Fibroblast of skin of right biceps (primary cell): ENCODE measurements at places on chromosomes 2 and 18.
A peak's percentile ranks its signal among the peaks of the same experiment; 100 is the strongest.

- DNase-seq: no peak
Observed at GRCh38 chr2:98518101-98518500, 73.4 kb downstream of the INPP4A start.

DNA sequence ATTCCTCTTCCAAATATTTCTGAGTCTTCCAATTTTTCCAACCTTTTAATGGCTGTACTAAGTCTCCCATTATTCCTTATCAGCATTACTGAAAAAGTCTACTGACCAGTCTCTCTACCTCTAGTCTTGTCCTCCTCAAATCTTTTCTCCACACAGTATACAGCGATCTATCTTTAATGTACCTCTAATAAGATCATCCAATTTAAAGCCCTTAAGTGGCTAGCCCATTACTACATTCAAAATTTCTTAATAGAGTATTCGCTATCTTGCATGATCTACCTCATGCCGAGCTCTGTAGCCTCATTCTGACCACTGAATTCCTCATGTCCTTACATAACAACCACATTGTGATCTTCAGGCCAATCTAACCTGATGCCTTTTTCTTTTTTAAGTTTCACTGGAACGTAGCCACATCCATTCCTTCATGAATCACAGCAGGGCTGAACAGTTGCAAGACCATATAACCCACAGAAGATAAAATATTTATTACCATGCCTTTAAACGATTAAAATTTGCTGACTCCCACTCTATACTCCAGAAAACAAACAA lies 57.9 kb downstream of the SLC66A3 start:
- peak; percentile 64 for DNase-seq

DNA sequence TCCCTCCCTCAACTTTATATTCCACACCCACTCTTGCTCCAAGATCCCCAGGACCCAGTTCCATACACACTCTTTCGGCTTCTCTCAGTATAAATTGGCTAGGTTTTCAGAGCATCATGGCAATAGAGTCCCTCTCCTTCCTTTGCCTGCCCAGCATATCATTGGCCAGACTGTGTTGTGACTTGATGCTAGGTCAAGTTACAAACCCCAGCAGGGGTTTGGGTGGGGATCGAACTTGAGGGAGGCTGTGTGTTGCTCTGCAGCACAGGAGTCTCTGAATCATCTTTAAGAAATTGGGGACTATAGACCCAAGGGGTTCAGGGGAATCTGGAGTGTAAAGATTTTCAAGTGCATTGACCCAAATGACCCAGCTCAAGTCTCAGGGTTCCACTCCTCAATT lies 477.5 kb upstream of the MEIS1 start:
- DNase-seq: no peak

DNA sequence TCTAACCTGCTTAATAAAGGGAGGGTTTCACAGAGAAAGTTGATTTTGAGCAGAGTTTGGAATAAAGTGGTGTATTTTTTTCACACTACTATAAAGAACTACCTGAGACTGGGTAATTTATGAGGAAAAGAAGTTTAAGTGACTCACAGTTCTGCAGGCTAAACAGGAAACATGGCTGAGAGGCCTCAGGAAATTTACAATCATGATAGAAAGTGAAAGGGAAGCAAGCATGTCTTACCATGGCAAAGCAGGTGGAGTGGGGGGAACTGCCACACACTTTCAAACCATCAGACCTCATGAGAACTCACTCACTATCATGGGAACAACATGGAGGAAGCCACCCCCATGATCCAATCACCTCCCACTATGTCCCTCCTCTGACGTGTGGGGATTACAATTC lies 546.7 kb downstream of the EPHA4 start:
- DNase-seq: no peak

- no peak for DNase-seq
Observed at GRCh38 chr18:48802543-48803290, 148.0 kb downstream of the SMAD7 start.

DNA sequence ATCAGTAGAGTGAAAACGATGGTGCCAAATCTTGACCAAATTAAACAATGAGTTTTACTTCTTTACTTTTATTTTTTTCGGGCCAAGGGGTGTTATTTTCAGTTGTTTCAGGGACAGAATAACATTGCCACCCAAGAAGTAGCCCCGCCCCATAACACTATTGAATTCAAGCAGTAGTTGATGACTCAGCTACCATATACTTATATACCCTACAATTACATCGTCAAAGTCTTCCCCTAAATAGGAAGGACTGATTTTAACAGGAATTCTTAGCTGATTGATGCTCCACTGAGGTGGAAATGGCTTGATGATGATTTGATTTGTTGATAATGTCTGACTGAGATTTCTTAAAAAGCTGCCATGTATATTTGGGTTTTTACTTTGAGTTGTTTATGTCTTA lies 24.7 kb downstream of the LYPD6B start:
- no peak for DNase-seq

- peak; percentile 21 for DNase-seq
Observed at GRCh38 chr2:32422133-32422532, 65.3 kb downstream of the BIRC6 start.

- peak; percentile 84 for DNase-seq
Observed at GRCh38 chr2:112836695-112837117, at the start of gene IL1B. Gene IL1B, minus strand, starts transcription at chr2:112836779. Its CDS starts 550 bp downstream, at chr2:112836229.

DNA sequence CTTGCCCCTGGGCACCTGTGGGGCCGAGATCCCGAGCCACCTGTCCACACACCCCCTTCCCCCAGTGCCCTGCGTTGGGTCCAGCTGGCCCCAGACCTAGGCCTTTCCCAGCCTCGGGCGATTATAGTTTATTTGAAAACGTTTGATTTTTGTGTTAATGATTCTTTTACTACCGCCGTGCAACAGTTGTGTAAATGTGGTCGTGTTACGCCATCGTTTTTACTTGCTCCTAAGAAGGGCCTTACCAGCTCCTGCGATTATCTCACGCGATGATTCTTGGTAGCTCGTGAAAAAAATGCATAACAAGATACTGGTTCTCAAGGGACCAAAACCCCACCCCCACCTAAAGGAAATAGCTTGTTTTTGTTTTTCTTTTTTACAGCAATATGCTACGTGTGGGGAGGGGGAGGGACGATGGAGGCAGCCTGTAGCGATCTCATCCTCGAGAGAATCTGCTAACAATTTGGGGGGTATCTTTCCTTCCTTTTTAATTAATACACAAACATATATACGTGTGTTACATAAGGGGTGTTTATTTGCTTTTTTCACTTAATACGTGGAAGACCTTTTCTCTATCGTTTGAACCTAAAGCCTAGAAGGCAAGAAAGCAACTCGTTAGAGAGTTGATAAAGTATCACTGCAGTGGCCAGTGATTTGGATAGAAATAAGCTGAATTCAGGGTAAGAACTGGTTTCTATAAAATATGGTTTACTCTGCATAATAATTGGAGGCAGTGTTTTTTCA lies 1.0 kb downstream of the ZDBF2 start:
- peak; percentile 36 for DNase-seq

DNA sequence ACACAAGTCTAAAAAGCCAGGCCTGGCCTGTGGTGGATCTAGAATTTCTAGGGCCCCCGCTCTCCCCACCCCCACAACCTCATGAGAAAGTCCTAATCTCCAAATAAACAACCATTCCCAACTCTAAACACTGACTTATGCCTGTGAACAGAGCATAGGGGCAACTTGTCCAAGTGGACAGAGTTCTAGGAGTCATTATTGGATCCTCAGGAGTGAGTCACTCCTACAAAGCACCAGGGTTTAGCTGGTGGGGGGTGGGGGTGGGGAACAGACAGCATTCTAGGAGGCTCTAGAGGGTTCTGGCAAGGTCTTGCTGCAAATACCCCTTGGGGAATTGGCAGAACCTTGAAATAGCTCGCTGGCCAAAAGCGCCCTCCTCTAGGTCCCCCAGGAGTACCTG lies 83.3 kb downstream of the ZCCHC2 start:
- DNase-seq: peak; percentile 24

DNA sequence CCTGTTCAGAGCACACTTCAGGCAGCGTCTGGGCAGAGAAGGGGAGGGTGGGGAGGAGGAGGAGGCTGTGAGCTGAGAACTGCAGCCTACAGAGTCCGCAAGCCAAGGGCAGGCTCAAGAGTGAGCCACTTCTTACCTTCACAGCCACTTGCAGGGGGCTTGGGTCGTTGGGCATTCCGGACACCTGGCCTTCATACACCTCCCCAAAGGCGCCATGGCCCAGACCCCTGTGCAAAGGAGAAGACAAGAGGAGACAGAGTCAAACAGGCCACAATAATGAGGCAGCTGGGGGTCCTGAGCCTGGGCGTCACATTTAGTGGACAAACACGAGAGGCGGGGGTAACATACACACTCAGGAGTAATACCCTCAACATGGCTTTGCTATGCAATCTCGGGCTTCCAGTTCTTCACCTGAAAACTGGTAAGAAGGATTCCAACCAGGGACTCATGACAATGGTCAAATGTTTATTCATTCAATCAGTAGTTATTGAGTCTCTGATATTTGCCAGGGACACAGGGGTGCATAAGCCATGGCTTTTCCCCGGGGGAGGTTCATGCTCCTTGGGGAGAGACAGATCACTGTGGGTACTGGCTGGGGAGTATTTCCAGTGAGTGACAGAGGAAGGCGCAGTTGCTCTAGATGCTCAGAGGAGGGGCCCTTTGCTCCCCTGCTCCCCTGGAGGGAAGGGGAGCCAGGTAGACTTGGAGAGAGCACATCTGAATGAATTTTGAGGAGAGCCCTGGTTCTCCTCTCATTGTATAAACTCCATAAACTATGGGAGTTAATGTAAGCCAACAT lies 107.4 kb downstream of the CLIP4 start:
- DNase-seq: no peak

- no peak for DNase-seq
Observed at GRCh38 chr2:172361840-172362239, 65.5 kb upstream of the ITGA6 start.

- no peak for DNase-seq
Observed at GRCh38 chr18:53909668-53910067, 314.8 kb downstream of the MBD2 start.

DNA sequence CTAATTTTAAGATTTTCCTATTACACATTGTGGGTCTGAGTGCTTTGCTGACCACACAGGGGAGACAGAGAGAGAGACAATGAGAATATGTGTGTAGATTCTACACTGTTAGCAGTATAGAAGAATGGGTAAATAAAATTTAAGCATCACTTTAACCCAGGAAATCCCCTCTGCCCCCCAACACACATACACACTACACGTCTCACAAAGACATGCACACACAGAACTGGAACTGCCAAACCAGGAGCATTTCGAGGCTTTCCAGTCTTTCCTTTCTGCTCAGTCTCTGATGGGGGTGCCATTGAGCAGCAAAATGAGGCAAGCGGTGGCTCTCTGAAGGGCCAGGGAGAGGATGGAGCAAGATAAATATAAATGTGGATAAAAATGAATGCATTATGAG lies 2.5 kb downstream of the MERTK start:
- peak; percentile 28 for DNase-seq

DNA sequence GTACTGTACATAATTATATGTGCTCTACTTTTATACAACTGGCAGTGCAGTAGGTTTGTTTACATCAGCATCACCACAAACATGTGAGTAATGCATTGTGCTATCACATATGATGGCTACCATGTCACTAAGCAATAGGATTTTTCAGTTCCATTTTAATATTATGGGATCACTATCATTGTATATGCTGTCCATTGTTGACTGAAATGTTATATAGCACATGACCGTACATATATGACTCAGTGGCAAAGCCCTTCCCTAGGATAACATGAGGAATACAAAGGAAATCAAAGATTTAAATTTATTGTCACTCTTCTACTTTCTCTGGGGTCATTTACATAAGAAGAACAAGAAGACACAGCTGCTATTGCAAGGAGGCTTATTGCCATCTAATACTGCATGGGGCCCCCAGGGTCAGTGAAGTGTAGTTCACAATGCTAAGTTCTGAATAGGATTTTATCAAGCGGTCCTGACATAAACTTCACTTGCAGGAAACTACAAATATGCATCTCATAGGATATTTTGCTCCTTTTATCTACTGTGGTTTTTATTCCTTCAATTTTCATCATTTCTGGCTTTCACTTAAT lies 21.8 kb downstream of the PDE1A start:
- no peak for DNase-seq

DNA sequence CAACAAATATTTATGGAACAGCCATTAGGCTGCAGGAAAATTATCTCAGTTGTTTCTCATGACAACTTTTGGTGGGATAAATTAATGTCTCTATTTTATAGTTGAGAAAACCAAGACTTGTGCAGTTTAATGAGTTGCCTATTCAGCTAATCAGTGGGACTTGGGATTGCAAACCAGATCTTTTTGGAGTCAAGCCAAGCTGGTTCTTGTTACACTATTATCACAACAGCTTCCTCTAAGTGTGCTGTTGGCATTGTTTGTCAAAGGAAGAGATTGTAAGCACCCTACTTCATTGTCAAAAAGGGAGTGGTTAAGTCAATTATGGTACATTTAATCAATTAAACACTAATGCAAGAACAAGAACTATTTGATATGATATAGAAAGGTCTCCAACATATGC lies 119.2 kb downstream of the PAX3 start:
- DNase-seq: no peak

DNA sequence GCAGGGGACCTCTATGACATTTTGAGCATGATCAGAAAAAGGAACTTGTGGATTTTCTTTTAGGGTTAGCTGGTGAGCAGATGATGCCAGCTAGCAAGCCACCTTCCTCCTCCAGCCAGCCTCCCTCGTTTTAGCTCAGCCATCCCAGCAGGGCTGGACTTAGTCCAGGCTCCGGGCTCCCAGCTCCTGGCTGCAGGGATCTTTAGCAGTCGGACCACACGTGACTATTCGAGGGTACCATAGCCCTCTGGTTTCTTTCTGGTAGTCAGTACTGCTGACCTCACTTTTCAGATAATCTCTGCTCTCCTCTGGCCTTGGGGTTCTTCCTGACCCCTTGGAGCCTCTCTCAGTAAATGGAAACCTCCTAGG lies 31.8 kb downstream of the NCK2 start:
- no peak for DNase-seq

DNA sequence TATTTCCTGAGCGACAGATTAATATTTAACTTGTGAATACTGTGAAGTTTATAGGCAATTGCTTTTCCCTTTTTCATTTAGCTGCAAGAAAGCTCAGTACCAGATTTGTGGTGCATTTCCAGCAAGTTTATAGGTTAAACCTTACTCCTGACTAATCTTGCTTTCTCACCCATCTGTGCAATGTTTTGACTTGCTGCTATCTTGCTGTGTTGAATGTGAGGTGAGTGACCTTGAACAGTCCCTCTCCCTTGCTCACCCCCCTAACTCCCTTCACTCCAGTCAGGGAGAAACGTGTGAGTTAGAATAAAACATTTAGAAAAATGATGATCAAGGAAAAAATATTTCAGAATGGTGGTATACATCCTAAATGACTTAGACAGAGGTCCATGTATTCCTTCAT lies 39.8 kb upstream of the PARD3B start:
- no peak for DNase-seq
